SHP77 treated with DMSO at 0.1 percent for 48 hours (cell line): ENCODE measurements at places on chromosomes 1 and 21.

DNA sequence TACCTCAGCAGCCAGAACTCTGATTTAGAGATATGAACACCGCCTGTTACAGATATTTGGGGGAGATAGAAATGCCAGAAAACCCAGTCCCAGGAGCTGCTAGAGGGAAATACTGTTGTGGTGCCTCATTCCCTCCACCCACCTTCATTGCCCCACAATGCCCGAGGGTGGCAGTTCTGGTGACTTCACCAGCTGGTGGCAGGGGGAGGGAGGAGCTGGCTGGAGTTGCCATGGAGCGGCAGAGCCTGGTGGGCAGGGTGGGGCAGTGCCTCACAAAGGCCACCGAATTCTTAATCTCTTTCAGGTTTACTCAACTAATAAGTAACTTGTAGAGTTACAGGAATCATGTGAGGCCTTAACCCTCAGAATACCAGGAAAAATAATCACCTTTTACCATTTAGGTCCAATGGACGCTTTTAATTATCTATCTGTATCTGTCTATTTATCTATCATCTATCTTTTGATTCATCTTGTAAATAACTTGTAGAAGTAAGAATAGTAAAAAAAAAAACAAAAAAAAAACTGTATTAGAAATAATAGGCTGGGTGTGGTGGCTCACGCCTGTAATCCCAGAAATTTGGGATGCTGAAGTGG is 11.7 kb upstream of the S100A11 start:
- peak; percentile 87 for DNase-seq

DNA sequence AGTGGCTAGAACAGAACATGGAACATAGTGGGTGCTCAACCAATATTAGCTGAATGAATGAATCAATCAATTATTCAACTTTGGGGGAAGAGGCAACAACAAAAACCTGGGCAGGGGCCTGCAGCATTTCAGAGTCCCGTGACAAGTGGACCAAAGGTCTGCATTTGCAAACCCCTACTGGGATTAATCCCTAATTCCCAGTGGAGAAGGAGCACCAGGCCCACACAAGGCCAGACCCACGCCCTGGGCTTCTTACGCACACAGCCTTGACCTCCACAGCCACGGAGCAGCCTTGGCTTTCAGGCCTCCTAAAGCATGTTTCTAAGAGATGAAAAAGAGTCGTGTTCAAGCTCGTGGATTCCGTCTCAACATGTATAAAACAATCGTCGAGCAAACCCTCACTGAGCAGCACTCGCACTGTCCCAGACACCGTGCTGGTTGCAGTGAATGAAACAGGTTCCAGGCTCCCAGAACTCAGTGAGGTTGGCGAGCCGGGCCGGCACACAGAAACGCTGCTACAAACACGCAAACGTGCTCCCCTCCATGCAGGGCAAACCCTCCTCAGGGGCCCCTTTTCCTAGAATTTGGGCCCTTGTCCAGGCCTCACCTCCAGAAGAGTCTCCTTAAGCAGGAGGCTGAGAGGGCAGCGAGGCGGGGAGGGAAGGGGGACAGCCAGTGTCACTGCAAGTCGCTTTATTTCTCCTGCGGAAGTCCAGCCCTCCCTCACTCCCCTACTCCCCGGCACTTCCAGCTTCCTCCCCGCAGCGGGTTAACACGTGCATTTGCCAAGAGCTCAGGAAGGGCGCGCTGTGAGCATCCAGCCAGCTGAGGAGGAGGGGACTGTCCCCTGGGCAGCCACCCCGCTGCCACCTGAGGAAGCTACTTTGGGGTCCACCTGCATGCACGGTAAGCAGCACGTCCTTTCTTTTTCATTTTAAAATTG is 556.4 kb downstream of the KIF26B start:
- DNase-seq, result no peak

DNA sequence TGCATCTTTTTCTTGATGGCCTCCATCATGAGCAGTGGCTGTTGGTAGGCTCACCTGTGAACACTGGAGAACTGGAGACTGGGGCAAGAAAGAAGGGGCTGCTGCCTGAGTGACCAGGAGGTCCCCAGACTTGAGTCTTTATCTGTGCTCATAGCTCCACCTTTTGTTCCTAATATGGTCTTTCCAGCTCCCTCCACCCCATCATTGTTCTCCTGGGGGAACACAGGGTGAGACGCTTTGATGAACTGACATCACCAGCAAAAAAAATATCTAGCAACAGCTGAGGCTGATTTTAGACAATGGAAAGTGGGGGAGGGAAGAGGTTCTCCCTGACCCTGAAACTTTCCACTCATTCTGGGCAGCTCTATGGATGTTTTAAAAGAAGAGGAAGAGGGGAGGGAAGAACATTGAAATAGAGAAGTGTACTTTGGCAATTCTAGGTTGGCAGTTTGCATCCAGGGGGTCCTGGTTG is at the start of gene TPM3:
TSS of gene TPM3 (minus strand) at position 111 of the 472 bp plus-strand sequence. CDS start at position 29, 82 bp downstream.
- DNase-seq, result no peak

DNA sequence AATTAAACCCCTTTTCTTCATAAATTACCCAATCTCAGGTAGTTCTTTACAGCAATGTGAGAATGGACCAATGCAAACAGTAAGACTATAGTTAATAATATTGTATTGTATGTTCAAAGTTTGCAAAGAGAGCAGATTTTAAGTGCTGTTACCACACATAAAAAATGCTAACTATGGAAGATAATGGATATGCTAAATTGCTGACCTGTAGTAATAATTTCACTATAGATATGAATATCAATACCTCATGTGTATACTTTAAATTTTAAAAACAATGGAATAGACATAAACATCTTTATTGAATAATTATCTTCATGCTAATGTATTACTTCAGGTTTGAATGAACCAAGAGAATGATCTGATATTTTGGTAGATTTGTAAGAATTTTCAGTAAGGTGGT is 552.4 kb upstream of the CHRM3 start:
- DNase-seq, result no peak

DNA sequence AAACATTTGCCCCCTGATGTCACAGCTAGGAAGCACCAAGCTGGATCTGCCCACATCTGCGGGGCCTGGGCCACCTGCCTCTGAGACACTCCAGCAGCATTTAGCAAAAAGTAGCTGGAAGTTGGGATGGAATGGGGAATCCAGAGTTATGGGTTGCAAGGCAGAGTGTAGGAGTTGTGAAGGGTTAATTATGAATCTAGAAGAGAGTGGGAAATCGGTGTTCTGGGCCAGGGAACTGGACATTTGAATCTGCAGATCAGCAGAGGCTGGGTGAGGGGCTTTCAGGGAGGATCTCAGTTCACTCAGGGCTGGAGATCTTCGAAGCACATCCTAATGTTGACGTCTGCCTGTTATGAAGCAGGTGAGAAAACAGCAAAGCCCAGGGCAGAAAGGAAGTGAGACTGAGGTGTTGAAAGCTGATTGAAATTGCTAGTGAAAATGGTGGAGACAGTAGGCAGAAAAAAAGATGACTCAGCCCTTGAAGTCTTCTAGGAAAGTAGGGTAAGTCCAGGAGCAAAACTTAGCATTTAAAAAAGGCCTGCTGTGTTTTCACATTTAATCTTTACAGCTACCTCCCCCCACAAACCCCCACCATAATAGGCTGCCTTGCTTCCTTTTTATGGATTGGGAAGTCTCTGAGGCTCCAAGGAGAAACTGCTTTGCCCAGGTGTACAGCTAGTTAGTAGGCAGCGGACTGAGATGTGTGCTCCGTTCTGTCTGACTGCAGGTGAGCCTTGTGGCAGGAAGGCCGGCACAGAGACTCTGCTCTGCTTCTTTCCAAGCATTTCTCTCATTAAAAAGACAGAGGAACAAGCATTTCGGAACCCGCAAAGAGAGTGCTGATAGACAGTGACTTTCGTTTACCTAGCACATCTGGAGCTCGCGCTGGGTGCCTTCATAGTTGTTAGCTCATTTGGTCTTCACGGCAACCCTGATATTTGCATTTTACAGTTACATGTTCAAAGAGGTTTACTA is 7.2 kb downstream of the VANGL1 start:
- DNase-seq, result peak; percentile 46

GRCh38 chr1:9957726-9958125 is 14.5 kb downstream of the NMNAT1 start:
- no peak for DNase-seq

DNA sequence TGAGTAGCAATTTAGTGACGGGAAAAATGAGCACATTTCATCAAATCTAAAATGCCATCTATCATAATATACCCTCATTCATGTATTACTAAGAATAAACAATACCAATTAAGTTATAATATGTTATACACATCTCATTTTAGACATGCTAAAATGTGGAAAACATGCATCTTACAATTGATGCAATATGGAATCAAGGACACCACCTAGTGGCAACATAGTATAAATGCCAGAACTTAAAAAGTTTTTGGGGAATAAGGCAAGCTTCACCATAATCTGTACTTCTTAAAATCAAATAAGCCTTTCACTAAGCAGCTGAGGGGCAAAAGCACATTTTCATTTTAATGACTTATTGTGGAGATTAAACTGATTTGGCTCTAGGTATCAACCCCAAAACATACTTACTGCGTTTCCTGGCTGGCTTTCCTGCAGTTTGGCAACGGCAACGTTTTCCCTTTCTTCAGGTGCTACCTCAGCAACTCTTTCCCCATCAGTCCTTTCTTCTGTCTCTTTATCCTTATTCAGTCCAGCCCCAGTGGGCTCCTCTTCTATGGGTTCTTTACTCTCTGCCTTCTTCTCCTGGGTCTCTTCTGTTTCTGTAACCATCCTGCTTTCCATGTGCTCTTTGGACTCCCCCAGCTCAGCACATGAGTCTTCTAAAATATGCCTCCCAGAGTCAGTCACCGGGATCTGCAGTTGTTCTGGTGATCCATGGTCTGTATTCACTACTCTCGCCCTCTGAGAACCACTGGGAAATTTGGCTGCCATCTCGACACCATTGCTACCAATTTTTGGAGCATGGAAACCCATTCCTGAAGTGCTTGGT is 11.4 kb downstream of the SDE2 start:
- peak; percentile 14 for DNase-seq

- DNase-seq, result peak; percentile 17
Observed at GRCh38 chr1:201593200-201593921, 54.4 kb downstream of the NAV1 start.
